ENCODE measurements at places on chromosomes 5 and 9.

GRCh38 chr9:89464300-89464901 lies 33.5 kb downstream of the SEMA4D start:
- DNase-seq: no peak

GRCh38 chr5:96001262-96001661 lies 39.6 kb upstream of the ELL2 start:
- no peak for DNase-seq

GRCh38 chr9:122281368-122281767 lies 16.7 kb downstream of the MRRF start:
- DNase-seq: no peak

DNA sequence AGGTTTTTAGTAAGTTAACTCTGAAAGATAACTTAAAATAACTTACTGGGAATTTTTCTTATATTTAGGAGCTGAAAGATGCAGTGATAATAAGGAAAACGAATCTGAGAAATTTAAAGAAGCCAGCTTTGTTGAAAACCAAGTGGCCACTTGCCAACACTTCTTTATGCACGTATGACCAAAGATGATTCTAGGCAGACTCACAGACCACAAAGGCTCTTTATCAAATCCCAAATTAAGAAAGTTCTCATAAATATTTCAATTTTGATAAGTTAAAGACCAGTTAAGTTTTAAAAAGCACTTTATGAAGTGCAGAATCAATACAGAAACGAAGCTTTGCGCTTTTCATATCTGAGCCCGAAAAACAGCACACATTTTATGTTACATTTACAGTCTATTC lies 1.5 kb downstream of the AFF4 start:
- DNase-seq: no peak

DNA sequence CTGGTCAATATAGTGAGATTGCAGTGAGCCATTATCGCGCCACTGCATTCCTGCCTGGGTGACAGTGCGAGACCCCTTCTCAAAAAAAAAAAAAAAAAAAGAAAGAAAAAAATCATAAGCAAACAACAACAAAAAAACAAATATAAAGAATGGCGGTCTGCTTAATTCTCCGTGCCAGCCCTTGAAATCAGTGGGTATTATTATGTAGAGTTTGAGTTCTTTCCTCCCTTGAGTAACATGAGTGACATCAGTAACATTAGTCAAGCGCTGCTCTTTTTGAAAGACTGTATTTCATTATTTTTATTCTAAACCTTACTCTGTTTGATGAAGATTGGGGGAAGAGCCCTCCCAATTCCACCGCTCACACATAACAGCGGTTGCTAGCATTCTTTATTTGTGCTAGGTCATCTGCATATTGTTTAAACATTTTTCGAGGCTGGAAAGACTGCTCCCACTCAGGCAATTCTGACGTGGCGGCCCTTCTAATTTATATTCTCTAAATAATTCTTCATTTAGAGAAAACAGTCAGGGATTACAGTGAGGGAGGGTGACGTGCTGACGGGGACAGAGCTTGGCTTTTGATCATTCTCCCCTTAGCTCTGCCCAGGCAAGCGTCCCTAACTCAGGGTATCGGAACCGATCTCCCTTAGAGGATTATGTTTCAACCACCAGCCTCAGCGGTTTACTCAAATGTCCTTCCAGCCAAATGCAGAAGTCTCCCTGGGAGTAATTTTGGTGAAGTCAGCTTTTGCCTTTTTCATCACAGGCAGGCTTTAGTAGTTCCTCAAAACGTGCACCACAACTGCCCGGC lies 860 bp upstream of the MARCHF6 start:
- no peak for DNase-seq

- DNase-seq: peak; percentile 22
Measured at GRCh38 chr9:76996700-76997099, 22.8 kb upstream of the FOXB2 start.

GRCh38 chr5:136382791-136383190 lies 17.4 kb upstream of the TRPC7 start:
- DNase-seq: no peak

DNA sequence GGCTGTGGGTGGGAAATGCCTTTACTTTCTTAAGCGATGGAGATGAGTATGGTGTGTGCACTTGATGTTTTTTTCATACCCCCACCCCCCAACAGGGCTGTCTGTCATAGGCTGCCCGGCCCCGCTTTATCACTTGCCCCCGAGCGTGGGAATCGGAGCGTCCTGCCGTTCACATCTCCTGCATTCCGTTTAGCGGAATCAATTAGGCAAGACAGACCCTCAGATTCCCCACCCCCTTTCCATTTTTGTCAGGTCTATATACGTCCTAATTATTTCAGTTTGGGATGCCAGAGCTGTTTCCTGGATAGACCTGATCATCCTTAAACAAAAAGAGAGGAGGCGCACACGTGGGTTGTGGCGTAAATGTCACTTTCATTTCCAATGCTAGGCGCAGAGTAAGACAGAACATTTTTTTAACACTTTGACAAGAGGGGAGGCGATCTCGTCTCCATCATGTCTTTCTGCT lies 217.2 kb downstream of the MEF2C start:
- DNase-seq: peak; percentile 47

DNA sequence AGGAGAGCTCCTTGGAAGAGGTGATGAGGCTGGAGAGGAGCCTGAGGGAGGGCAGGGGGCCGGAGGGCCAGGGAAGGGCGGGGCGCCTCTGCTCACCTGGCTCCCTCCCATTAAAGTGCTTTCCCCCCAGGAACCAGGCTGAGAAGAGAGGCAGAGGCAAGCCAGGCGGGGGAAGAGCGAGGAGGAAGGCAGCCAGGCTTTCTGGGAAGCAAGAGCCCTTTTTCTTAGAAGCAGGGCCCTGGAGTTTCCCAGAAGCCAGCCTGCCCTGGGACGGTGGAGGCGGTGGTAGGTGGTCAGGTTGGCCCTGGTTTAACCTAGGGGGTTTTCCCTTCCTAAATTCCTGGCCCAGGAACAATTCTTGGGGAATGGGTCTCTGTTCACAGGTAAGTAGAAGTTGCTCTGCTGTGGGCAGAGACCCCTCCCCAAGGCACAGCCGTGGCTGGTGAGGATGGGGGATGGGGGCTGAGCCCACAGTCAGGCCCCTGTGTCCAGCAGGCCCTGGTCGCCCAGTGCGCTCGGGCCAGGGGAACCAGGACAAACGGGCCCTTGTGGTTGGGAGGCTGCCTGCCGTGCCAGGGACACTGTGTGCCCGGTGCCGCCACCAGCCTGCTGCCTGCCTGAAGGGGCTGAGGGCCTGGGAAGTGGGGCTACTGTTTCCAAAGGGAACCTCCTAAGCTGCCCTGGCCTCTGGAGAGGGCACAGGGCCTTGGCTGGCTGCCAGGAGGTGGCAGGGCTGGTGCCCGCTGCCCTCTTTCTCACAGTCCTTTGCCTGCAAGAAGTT lies 16.6 kb upstream of the RALGDS start:
- DNase-seq: peak; percentile 86

DNA sequence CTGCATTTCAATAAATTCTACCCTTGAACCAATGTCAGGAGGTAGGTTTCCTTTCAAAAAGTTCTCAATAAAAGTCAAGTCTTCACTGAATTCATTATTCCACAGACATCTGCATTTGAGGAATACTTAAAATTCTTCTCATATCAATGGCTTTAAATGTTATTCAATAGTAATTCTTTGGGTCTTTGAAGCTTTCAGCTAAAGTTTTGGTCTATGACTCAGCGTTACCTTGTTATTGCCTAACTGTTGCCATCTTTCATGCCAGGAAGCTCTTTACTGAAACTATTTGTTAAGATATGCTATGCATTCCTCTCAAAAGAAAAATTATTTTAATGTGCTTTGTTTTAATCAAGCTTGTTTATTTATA lies 170.5 kb downstream of the NNT start:
- no peak for DNase-seq

- no peak for DNase-seq
Measured at GRCh38 chr5:64790210-64790609, 21.5 kb downstream of the CWC27 start.

GRCh38 chr5:177478711-177479646 lies 5.5 kb upstream of the DBN1 start:
- DNase-seq: no peak

DNA sequence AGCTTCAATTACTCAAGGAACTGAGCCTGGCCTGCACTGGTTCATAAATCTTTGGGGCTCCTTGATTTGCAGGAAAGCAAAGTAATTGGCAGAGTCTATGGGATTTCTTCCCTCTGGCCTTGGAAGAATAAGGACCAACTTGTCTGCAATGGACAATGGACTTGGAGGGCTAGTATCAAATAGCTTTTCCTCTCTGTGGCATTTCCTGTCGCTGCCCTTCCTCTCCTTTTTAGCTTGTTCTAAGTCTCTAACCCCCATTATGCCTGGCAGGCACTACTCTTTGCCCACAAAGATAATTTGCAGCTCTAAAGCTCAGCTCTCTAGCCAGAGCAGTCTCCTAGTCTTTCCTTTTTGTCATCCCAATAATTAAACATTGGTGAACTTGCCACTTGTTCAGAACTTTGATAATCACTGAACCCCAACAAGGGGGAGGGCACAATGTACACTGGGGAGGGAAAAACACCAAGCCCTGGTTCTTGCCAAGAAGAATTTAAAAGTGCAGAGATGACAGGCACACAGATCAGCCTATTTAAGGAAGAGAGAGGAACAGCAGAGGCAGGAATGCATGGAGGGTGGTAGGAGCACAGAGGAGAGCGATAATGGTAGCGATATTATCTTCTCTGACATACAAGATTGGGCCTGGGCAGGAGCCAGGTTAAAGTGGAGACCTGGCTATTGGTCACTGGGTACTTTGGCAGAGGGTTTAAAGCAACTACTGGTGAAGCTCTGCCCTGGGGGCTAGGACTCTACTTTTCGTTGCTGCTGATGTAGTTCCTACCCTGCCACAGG lies 38.5 kb downstream of the FAM219A start:
- DNase-seq: no peak

GRCh38 chr9:135828656-135829055 lies 78.7 kb downstream of the CAMSAP1 start:
- DNase-seq: no peak

- DNase-seq: no peak
Measured at GRCh38 chr5:83689881-83690280, 30.8 kb downstream of the HAPLN1 start.

- DNase-seq: no peak
Measured at GRCh38 chr9:132233138-132233537, 71.3 kb downstream of the NTNG2 start.

DNA sequence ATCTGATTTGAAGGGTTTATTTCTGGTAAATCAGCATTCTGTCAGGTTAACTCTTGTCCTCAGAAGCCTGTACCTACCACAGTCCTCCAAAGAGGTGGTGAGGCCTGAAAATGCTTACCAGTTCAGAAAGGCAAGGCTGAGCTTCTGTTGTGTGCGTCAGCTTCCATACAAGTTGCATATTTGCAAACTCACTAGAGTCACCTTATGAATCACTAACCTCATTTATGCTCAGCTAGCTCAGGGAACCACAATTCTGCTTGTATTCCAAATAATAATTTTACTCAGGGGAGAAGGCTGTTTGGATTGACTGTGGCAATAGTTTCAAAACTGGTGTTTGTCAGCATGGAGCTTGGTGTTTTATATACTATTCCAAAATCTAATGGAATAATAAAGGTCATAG lies 355.1 kb upstream of the RFX3 start:
- DNase-seq: no peak

- DNase-seq: no peak
Measured at GRCh38 chr5:113450462-113450861, 15.7 kb upstream of the TSSK1B start.

DNA sequence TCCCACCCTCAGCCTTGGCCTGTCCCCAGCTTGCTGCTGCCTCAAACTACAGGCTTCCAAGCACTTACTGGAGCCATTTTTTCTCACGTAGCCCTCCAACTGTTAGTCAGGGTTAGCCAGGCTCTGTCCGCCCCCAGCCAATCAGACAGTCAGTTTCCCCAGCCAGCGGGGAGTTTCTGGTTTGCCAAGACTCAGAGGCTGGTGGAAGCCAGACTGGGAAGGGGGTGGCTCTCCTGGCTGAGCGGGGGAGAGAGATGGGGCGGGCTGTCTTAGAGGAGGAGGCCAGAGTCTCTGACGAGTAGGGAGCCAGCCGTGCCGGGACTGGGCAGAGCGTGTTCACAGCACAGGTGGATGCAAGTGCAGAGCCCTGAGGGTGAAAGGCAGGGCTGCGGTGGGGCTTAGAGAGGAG lies 15.3 kb downstream of the PROP1 start:
- no peak for DNase-seq

- DNase-seq: no peak
Measured at GRCh38 chr5:62144401-62145022, 161.5 kb upstream of the KIF2A start.

GRCh38 chr9:36471359-36471758 lies 71.3 kb upstream of the RNF38 start:
- no peak for DNase-seq

DNA sequence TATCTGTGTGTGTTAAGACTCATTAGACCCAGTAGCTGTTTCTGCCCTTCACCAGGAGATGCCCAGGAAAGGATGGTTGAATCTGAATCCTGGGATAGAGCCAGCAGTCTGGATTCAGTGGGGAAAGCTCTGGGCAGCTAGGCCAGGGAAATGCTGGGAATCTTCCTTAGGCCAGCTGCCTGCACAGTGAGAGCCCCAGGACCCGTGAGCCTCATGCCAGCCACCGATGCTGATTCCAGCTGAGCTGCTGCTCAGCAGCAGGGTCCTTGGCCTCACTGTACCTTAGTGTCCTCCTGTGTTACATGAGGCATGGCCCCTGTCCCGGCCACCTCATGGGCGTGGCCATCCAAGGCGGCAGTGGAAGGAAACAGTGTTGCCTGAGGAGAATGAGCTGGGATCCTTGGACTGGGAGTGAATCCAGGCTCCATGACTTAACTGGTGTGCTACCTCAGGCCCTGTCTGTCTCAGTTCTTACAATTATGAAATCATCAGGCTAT lies 87.1 kb downstream of the AMBP start:
- DNase-seq: no peak

DNA sequence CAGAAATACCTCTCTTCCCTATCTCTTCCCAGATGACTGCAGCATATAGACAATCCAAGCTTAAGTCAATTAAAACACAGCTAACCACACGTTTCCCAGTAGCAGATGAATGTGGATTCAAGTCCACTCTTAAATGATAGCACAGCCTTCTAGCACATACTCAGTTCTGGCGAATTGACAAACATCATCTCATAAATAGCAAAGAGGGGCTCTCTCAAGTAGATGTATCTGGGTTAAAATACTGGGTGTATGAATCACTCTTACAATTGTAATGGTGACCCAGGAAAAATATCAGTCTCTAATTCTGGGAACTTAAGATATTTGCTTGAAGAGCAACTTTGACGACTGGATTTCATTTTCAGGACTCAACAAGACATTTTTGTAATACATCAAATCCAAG lies 67.0 kb upstream of the HAPLN1 start:
- DNase-seq: no peak

DNA sequence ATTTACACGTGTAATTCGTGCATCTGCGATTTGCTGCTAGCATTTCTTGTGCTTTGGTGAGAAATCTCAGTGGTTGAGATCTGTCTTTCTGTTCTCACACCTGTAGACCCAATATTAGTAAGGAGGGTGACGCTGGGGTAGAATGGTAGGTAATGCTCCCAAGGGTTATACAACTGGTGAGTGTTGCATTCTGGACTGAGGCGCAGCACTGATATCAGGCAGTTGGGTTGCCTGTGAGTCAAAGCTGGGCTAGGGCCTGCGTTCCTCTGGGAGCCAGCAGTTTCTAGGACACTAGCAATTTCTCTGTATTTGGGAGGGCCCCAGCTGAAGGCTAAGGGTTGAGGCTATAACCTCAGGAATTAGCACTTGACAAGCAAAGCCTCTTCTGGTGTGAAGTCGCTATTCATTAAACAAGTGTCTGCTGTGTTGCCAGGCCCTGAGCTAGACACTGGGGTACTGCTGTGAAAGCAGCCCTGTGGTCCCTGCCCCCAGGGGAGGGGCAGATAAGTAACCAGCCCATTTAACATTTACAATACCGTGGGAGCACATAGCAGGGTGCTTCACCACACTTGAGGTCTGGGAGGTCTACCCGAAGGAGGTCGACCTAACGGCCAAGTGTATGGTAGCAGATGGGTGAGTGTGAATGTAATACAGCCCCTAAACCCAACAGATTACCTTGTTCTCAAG lies 28.7 kb downstream of the LARP1 start:
- no peak for DNase-seq
